ENCODE measurements at places on chromosomes 3 and 15.

- DNase-seq = no peak
These were observed 23.3 kb upstream of the CYP11A1 start for GRCh38 chr15:74390647-74391288.

- peak; percentile 47 for DNase-seq
These were observed 90.4 kb downstream of the FOXP1 start for GRCh38 chr3:71492974-71493771.

DNA sequence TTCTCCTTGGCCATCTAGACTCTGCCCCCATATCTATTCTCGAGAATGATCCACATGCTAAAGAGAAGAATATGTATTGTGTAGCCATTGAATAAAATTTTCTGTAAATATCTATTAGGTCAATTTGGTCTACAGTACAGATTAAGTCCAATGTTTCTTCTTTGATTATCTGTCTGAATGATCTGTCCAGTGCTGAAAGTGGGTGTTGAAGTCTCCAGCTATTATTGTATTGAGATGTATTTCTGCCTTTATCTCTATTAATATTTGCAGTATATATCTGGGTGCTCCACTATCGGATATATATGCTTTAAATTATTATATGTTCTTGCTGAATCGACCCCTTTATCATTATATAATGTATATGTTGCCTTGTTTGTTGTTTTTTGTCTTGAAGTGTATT is 384.9 kb upstream of the ROBO1 start:
- DNase-seq = no peak

DNA sequence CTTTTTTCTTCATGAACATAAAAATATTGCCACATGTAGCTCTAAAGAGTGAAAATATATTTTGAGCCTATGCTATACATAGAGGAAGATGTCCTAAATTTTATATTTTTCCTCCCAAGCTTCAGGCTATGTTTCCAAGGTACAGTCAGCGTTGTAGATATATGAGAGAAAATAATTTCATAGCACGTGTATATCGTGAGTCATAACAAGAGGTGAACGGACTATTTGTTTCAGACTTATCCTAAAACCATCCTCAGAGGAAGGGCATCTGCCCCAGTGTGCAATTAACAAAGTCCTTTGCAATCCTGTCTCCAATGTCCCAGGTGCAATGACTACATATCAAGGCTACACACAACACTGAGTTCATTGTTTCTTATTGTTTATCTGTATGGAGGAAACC is 177.3 kb upstream of the ARRDC4 start:
- DNase-seq = no peak

DNA sequence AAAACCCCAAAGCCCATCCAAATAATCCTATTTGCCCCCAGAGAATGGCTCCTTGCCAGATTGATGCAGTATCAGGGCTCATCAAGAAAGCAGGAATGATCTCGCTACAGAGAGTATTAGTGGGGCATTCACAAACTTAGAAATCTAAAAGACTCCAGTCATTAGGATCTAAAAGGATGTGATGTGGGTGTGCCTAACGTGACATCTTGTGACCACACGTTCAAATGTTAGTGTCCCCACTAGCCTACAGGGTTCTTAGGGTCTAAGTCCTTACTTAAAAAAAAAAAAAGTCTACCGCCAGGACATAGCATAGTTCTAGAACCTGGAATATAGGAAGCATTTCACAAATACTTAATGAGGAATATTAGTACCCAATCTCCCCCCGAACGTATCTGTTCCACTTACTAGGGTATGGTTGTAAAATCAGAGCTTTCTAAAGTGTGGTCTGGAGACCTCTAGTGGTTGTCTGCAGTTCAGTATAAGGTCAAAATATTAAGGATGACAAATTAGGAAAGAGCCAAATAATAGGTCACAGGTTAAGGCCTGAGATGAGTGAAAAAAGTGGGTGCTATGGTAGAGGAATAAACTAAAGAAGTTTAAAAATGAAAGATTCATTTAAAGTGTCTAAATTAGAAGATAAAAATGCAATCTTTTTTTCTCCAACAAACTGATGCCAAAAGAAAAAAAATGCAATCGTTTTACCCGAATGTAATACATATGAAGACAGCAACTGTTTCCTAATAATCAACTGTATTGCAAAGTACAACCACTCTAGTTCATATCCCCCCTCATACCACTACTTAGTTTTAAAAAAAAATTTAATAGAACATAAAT is 4.2 kb upstream of the CHRM5 start:
- peak; percentile 26 for DNase-seq

DNA sequence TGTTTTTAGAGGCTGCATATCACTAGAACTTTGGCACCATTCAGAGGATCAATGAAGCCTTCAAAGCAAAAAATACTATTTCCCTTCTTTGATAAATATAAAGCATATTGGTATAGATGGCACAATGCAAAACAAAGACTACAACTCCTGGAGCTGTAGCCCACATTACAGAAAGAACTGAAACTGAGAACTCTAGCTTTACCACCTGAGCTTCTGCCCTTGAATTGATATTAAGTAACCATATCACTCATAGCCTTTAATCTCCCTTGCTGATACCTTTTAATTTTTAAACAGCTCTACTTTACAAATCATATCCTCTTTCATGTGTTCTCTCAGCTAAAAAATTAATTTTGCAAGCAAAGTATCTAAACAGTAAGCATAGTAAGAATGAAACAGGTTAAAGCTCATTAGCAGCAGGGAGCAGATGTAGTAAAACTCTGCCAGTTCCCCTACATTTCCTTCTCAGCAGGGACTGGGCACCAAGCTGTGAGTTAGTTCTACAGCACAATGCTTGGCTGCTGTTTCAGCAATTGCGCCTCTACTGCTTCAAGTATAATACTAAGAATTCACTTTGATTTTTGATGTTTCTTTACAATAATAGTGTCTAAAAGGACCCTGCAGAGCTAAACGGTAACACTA is 97.9 kb upstream of the NANOGP8 start:
- DNase-seq = peak; percentile 38

DNA sequence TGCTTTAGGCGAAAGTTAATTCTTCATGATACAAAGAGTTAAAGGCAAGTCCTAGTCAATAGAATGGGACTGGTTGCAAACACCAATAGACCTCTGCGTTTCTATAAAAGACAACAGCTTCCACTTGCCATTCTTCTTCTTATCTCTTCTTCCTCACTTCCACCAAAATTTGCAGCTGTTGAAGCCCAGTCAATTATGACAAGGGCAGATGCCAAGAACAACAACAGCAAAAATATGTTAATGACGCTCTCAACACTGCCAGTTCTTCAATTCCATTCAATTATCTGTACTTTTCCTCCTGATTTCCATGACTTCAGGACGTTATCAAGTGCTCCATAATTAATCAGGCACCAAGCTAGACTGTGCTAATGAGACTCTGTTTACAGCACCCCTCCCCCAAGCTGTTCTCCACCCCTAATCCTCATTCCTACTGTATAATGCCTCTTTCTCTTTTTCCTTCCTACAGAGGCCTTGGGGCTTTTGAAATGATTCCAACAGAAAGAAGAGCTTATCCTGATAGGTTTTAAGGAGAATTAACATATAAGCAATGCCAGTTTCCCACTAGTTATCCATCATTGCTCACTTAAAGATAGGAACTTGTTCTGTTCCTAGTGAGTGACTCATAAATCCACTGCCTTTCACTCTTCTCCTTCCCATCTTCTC is 1160.5 kb downstream of the IGSF11 start:
- DNase-seq = no peak

- no peak for DNase-seq
These were observed 5.4 kb downstream of the MEX3B start for GRCh38 chr15:82040390-82040789.

DNA sequence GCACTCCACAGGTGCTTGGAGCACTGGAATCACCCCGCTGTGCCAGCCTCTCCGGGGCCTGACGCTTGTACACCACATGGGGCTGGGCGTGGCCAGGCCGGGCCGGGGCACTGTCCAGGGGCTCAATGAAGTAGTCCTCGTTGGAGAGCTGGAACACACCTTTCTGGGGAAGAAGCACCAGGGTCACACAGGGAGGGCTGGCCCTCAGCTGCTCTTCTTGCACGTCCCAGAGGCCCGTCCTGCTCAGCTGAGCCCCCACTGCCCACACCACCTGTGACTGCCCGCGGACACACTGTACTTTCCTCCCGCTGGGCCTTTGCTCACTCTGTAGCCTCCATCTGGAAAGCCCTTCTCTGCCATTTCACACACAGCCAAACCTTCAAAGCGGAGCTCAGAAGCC is 13.3 kb downstream of the ADAMTS7 start:
- DNase-seq = no peak

DNA sequence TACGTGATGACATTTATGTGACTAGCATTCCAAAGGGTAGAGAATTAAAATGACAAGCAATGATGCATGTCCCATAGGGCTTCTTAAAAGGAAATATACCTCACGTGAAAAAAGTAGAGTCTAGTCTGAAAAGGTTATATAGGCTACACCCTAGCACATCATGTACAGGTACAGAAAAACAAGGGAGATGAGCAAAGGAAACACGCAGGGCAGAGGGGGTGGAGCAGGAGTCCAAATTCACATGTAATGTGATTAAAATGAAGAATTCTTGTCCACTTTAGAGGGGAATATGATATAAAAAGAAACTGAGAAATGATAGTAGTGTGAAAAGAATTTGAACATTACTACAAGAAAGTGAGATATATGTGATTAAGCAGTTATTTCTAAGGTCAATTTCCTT is 59.4 kb downstream of the HACD2 start:
- peak; percentile 30 for DNase-seq

DNA sequence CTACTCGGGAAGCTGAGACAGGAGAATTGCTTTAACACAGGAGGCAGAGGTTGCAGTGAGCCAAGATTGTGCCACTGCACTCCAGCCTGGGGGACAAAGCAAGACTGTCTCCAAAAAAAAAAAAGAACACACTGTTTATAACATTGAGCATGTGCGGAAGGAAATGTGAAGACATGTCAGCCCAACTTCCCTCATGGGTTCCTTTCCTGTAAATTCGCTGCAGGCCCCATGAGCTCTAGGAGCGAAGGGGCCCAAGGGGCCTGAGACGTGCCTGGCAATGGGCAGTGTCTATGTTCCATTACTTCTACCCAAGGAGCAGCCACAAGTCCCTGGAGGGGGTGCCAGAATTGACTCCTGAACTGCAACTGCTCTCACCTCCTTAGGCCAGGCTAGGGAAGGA is 3.2 kb downstream of the PFKFB4 start:
- DNase-seq = no peak

GRCh38 chr15:66581972-66582537 is 16.3 kb upstream of the LCTL start:
- no peak for DNase-seq

DNA sequence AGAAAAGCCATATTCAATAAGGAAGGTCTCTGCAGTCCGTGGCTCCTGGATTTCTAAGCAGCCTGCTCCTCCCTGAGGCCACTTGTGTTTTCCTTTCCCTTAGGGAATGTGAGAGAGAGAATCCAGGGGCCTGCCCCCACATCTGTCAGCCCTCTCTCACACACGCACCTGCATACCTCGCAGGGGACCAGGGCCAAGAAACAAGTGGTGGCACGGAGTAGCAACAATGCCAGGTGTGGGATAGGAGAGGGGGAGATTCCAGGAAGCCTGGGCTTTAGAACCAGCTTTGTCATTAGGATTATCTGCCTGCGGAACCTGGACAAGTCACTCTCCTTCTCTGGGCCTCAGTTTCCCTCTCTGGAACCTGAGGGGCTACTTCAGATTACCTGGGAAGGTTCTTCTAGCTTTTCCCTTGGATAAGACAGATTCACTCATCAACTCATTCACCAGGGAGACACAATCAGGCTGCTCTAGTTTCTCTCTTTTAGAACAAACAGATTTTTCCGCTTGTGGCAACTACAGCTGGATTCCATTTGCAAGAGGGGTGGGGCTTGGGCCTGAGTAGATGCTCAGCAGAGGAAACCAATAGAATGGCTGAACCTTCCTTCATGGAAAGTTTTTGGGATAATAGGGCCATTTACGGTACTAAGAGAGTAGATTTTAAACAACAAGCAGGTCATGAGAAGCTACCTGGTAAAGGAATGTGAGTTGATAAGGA is 19.5 kb downstream of the BCL6 start:
- no peak for DNase-seq

DNA sequence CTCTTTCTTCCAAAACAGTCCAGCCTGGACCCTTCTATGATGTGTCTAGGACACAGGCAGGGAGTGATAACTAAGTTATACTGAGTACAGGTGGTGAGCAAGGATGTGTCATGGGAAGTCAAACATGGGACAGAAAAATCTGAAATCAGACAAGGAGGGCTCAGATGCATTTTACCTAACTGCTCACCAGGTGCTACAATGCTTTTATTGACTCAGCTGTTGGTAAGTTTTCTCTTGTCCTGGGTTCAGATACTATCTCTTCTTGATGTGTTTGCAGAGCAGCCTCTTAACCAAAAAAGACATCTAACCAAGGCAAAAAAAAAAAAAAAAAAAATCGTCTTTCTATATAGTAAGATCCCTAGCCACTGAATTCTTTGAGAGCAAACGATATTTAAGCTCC is 378.6 kb downstream of the VPS13C start:
- DNase-seq = no peak

DNA sequence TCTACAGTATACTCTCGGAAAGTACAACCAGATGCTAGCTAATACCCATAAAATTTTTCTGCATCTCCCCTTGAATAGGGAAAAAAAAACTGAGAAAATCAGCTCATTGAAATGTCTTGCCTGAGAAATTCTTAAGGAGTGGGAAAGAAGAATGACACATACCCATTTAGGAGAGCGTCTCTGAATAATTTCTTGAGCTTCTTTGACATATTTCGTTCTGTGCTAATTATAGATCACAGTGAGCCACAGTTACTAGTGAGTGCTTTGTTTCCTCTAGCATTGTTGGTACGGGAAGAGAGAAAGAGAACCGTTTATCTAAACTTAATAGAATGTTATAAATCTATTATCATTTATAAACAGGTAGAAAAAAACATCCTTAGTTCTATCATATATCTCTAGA is 588.4 kb downstream of the UNC13C start:
- DNase-seq = no peak

GRCh38 chr3:62538691-62539356 is 165.5 kb upstream of the FEZF2 start:
- no peak for DNase-seq

- no peak for DNase-seq
These were observed 140.7 kb upstream of the TRIM42 start for GRCh38 chr3:140536926-140537726.

- DNase-seq = no peak
These were observed 13.6 kb upstream of the ONECUT1 start for GRCh38 chr15:52803467-52804306.

GRCh38 chr3:193498215-193498614 is 56.5 kb downstream of the ATP13A4 start:
- no peak for DNase-seq

GRCh38 chr3:50516440-50516871 is 13.0 kb upstream of the CACNA2D2 start:
- no peak for DNase-seq

GRCh38 chr15:51327081-51327480 is 11.3 kb downstream of the CYP19A1 start:
- no peak for DNase-seq
